ENCODE measurements at places on chromosomes 3 and 15.
A peak's percentile ranks its signal among the peaks of the same experiment; 100 is the strongest.

DNA sequence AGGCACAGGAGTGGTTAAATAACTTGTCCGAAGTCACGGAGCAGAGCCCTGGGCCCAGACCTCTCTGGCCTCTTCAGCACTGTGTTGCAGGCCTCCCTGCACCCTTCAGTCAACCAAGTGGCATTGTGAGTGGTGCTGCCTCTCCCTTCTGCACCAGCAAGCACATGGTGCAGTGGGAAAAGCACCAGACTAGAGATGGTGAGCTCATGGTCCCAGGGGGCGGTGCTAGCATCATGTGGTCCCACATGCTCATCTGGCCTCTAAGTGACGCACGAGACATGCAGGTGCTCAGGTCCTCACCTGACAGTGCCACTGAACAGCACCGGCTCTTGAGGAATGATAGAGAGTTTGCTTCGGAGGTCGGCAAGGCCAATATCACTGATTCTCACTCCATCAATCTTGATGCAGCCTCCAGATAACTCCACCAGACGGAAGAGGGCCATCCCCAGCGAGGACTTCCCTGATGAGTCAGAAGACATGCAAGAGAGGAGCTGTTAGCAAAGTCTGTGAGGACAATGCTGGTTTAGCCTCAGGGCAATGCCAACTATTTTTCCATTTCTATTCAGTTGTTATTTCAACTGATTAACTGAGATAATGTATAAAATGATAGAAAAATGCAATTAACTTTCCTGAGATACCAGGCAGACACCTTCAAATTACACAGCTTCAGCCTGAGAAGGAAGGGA is 53.1 kb upstream of the PARL start:
- no peak for DNase-seq

- DNase-seq, result peak; percentile 96
Observed at GRCh38 chr3:143135150-143135549, 15.6 kb downstream of the CHST2 start.

DNA sequence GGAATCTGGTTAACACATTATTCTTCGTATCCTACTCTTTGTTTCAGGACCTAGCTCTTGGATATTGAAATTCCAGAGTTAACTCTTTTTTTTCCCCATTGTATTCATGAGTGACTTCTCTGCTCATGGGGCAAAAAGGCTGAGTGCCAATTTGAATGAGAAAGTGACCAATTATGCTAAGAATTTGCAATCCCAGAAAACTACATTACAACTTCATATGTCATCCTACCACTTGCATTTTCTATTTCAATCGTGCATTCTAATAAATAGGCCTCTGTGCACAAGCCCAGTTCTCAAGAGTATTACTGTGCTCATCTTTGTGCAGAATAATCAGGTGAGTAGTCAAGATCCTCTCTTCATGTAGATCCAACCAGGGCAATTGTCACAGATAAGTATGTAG is 537.8 kb downstream of the OTOL1 start:
- no peak for DNase-seq

GRCh38 chr15:40470423-40471104 is at the start of gene CHST14:
Gene CHST14 (plus strand): TSS chr15:40470984. CDS start chr15:40471214, 230 bp downstream.
- DNase-seq, result peak; percentile 77

GRCh38 chr3:39473452-39474125 is 6.1 kb downstream of the MOBP start:
- DNase-seq, result no peak

DNA sequence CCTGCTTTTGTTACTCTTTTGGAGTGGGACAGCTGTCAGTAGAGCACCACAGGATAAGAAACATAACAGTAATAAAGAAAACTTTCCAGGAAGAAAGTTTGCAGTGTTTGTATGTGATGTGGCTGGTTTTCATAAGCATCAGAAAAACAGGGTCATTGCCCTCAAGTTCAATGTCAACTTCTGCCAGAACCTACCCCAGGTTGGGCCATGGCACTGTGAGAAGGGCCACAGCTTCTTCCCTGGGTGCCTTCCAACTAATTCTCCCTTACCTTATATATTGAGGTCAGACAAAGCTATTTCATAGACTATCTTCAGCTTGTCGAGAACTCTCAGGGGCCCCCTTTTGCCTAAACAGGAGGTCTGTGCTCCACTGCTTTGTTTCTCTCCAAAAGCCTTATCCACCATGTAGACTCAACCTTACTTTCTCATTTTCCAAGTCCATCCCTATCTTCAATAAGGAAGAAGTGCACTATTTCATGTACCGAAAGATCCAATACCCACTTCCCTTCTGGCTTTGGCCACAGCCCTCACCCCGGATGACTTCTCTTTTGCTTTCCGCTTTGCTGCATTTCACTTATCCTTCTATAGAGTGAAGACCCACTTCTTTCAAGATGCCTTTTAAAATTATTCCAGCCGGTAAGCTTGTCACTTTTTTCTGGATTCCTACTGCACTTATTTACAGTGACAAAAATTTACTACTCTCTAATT is 38.2 kb upstream of the PLCL2 start:
- DNase-seq, result peak; percentile 54

DNA sequence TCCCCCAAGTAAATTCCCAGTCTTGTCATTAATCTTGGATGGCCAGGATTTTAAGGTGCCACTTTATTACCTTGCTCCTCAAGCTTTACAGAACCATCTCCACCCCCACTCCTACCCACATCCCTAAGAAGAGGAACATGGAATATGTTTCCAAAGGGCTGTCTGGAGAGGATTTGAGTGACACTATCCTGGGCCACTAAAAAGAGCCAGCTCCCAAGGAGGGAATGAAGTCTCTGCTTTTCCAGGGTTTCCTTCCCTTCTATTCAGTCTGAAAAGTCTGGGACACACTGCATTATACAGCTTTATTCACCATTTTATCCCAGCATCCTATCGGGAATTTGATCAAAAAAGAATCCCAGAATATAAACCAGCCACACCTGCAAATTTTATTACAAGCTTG is 35.6 kb upstream of the MECOM start:
- no peak for DNase-seq

DNA sequence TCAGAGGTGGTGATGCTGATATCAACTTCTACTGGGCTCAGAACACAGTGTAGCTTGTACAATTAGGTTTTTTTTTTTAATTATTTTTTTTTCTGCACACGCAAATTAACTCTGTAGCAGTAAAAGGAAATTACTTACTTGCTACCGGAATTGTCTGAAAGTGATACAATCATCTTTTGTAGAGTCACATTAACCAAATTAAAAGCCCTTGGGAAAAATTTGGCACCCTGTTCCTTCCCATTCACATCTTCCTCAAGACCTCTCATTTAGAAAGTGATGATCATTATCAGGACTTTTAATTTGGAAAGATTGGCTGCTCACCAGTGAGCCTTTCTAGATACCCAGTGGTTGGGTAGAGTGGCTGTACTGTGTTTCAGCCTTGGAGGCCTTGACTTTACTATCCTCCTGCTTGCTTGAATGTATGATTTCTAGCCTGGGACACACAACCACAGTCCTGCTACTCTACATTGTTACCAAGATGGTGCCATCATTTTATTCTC is 158.3 kb downstream of the ECT2 start:
- no peak for DNase-seq

DNA sequence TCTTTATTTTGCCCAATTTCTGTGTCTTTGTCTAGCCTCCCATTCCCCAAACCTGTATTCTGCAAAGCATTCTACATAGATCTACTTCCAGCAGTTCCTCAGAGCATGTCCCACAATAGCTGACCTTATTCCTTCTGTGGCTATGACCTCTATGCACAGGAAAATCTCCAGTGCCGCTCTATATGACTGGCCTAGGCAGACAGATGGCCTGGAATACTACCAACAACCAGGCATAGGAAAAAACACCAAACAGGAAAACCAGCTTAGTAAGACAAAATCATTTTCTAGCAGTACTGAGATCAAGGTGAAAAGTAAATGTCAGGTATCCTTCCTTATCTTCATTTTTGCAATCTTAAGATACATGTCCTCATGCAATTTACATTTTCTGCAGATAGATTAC is 1115.0 kb downstream of the IGSF11 start:
- no peak for DNase-seq

GRCh38 chr15:29925227-29926082 is 103.2 kb upstream of the TJP1 start:
- peak; percentile 31 for DNase-seq

GRCh38 chr3:177448987-177449359 is 251.7 kb upstream of the TBL1XR1 start:
- DNase-seq, result no peak

DNA sequence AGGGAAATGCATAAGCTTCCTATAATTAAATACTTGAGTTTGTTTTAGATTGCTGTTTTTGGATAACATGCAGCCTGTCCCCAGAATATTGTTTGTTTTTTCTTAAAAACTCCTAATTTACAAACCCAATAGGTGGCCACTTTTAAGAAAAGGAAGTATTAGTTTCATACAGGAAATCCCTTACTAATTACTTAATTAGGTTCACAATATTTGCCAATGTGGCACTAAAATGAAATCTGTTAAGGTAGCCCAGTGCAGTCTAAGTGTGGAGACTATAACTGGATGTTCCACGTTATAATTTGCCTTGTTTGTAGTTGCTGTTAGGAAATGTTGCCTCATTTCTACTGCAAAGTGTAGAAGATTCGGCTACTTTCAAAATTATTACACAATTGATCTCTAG is 195.8 kb downstream of the BBX start:
- DNase-seq, result no peak
